ENCODE measurements at places on chromosomes 6 and 20.

DNA sequence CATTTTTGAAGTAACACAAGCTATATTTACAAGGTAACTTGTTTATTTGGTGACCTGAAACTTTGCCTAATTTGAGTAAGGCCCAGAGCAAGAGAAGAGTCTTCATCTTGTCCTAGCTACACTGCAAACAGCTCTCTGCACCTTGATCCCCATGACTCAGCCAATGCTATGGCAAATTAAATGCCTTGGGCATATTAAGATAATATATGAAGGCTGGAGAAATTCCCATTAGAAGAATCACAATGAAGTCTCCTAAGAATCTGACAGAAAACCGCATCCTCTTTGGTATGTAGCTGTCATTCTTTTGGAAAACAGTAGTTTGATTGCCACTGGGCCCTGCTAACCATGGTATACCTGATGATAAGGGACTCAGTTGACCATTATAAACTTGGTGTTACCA, 204.5 kb downstream of the UBE3D start:
- DNase-seq = no peak

- DNase-seq = no peak
These were observed 12.8 kb downstream of the SNX14 start for GRCh38 chr6:85580878-85581267.

GRCh38 chr6:128067446-128068118, 166.7 kb upstream of the THEMIS start:
- no peak for DNase-seq

DNA sequence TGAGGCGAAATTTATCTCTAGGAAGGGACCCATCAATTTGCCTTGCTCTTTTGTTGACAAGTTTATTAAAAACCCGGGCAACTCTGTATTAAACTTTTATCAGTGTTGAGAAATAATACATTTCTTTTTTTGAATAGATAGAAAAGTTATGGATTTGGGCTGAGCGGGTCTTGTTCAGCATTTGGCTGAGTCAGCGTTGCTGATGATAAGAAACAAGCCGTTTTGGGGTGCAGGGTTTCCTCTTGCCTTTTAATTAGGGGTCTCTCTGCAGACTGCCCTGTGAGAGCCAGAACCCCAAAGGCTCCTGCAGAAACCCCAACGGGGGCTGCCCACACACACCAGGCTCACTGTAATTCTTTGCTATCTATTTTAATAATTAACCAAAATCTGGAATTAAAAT, 82.1 kb upstream of the SLCO4A1 start:
- no peak for DNase-seq

GRCh38 chr6:206264-206663, 86.0 kb upstream of the DUSP22 start:
- DNase-seq = no peak

DNA sequence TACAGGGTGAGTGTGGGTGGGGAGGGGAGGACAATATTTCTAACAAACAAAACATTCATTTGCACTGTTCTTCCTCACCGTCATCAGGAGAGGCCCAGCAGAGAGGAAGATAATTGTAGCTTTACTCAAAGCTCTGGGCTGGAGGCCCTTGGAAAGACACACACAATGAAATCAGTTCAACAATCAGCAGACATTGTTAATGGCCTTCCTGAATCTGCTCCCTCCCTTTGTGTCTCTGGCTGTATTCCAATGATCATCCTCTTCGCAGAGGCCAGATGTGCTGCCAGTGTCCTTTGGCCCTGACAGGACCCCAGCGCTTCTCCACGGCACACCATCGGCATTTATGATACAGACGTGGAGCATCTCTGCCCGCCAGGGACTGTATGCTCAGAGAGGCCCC, 44.6 kb upstream of the LRFN2 start:
- DNase-seq = peak; percentile 10

DNA sequence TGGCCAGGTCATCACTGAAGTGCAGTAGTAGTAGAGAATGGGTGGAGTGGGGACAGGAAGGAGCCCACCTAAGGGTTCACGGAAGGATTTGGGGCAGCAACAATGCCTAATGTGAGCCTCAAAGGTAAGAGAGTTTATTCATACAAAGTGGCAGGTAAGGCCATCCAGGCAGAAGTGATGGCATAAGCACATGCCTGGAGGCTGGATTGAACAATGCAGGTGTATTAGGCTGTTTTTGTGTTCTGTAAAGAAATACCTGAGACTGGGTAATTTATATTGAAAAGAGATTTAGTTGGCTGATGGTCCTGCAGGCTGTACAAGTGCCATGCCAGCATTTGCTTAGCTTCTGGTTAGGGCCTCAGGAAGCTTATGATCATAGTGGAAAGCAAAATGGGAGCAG, 48.3 kb downstream of the CLIC5 start:
- no peak for DNase-seq

DNA sequence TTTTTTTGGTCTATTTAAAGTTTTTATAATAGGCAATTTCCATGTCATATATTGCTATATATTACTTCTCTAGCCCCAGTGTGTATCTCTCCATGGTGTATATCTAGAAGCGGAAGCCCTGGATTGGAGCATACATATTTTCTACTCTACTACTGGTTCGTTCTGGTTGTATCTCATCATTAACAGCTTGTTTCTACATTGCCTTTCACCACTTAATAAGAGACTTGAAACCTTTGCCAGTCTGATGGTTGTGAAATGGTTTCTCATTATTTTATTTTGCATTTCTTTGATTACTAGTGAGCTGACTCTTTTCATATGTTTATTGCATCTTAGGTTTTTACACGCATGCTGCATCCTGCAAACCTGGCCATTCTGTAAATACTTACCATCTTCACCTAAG, 3.6 kb downstream of the DSTN start:
- no peak for DNase-seq

DNA sequence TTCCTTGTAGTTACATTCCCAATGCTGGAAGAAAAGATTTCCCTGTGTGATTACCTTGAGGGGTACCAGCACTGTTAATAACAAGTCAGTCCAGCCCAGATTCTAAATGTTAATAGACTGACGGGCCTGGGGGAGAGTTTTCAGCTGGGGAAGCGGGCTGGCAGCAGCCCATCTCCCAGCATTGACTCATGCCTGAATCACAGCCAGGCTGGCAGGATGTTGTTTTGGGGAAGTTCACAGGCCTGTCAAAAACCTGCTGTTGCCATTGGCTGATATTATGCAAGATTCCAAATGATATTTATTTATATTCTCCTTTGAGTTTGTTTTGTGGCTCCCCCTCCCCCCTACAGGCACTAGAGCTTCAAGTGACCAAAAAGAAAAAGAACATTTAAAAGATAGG, 213.9 kb upstream of the CNR1 start:
- peak; percentile 10 for DNase-seq

- no peak for DNase-seq
These were observed 30.7 kb downstream of the ZFAND3 start for GRCh38 chr6:37850260-37850659.

DNA sequence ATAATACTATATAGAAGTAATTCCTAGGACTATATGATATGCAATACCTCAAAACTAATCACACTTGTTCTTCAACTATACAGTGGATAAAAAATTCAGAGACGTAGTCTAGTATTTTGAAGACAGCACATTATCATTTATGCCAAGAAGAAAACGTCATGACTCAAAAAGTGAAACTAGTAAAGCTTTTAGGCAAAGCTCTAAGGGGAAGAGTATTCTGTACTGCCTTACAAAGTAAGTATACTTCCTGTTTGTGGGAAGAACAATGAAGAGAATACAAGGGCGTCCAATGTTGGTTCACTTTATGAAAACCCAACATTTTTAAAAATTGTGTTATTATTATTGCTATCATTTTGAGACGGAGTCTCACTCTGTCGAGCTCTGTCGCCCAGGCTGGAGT, 27.9 kb downstream of the LOC128125822 start:
- no peak for DNase-seq

DNA sequence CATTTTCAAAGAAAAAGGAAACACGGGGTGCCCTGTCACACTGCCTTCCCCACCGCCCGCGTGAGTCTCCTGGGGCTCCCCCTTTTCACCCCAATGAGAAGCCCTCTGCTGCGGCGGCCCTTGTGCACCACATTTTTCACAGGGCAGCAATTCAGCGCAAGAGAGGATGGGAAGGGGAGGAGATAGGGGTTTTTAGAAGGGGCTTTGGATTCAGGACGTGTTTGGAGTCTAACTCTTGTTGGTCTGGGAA, 726 bp upstream of the ARFGEF3 start:
- DNase-seq = no peak

DNA sequence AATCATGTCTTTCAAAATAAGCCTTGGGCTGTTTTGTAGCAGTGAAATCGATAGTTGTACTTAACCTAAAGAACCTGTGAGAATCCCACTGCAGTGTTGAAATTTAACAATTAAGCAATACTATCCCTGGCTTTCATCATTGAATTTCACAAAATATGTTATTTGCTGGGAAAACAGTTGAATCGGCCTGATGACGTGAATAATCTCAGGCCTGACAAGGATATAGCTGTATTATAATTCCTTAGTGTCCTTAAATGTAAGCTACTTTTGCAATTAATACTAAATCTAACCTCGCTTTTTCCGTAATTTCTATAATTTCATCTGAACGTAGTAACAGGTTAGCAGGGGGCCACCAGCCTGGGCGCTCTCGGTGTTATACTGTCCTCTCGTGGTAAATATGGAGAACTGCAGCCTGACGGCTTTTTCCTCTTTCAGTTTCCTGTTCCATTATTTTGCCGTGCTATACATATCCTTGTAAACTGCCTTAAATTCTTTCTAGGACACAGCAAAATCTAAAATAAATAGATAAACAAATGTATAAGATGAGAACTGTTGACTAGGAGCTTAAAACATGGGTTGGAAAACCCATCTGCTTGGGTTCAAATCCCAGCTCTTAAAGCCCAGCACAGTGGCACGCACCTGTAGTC, 24.0 kb downstream of the MTFR2 start:
- DNase-seq = peak; percentile 56

DNA sequence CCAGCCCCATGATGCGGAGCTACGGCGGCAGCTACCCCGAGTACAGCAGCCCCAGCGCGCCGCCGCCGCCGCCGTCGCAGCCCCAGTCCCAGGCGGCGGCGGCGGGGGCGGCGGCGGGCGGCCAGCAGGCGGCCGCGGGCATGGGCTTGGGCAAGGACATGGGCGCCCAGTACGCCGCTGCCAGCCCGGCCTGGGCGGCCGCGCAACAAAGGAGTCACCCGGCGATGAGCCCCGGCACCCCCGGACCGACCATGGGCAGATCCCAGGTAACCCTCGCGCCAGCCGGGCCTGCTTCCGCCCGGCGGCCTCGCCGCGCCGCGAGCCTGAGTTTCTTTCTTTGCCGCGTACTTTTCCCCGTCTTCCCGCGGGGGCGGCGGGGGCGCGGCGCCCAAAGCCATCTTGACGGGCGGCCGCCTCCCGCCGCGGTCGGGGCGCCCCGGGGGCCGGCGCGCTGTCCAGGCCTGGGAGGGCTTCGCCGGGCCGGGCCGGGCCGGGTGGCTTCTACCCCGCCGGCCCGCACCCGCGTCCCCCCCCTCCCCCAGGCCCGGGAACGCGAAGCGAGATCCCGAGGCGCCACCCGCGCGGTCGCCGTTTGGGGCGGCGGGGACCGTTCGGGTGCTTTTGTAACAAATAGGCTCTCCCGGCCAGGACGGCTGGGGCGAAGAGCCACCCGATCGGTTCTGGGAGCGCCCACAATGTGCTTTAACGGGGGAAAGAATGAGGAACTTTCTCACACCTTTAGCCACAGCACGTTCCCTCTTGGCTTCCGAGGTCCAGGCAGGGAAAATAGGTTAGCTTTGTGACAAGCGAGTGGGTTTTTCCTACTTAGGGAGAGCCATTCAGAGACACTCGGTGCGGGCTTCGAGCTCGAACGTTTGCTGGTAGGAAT, 2.3 kb downstream of the ARID1B start:
- peak; percentile 63 for DNase-seq

- DNase-seq = peak; percentile 32
These were observed 64.2 kb upstream of the SLC35B3 start for GRCh38 chr6:8499540-8499939.

GRCh38 chr6:106177786-106178185, 91.7 kb downstream of the PRDM1 start:
- DNase-seq = no peak

- DNase-seq = no peak
These were observed 9.2 kb downstream of the DTNBP1 start for GRCh38 chr6:15653581-15653980.

GRCh38 chr20:20487811-20488210, 119.9 kb downstream of the INSM1 start:
- no peak for DNase-seq

- no peak for DNase-seq
These were observed 14.3 kb downstream of the EDN1 start for GRCh38 chr6:12304487-12304886.

- DNase-seq = peak; percentile 56
These were observed 2.4 kb upstream of the MCM3 start for GRCh38 chr6:52286798-52287432.

DNA sequence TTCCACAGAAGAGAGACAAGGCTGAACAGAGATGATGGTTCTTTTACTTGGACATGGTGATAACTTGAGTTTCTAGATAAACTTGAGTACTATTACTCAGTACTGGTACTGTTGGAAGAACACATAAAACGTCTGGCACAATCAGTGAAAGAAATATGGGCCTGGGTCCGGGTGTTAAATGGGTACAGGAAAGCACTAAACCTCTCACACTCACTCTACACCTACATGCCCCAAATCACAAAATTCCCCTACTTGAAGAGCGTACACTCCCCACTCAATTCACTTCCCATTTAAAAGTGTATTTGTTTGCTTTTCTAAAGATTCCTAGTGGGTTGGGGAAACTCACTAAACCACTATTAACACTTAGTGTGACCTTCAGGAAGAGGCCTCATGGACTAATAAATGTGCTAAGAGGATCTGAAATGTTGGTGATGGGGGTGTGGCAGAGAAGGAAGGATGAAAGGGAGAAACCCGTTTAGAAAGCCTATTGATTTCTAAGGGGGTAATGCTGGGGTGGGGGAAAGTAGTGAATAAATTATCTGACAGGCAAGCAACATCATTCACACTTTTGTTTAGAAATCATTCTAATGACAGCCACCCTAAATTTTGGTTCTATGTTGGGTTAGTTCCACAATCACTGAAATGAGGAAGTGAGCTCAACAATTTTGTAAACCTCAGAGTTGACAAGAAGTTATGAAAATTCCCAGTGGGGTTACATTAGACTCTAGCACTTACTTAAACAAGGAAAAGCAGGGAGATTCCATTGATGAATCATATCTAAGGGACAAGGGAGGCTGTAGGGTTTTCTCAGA, 222.6 kb upstream of the MARCKS start:
- no peak for DNase-seq

DNA sequence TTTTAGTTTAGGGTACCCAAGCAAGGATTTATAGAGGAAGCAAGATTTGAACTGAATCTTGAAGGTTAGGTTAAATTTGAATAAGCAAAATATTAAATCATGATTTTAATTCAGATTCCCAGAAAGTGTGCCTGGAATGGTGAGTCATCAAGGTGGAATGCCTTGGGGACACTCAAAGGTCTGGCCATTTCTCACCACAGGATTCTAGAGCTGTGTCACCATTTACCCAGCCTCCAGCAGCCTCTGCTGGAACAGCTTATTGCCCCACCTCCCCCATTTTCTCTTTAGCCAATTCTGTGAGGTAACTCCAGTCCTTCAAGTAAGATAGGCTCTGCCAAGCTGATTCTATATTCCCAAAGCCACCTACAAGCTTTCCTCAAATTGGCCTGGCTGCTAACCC, 181.4 kb downstream of the SIM1 start:
- no peak for DNase-seq

All from hippocampal formation (tissue), 2 donors.